Occipital lobe (tissue), 3 donors: ENCODE measurements at places on chromosomes 6 and 20.

DNA sequence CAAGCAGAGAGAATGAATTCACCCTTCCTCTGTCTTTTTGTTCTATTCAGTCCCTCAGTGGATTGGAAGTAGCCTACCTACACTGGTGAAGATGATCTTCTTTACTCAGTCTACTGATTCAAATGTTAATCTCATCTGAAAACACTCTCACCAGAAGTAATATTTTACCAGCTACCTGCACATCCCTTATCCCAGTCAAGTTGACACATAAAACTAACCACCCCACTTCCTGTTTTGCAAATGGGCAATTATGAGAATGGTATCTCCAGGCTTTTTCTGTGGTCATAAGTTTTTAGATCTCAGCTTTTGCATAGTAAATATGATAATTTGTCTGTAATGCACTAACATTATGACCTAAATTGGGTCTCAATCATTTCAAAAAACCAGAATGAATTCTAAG lies 228.8 kb upstream of the ECI2 start:
- DNase-seq = no peak

DNA sequence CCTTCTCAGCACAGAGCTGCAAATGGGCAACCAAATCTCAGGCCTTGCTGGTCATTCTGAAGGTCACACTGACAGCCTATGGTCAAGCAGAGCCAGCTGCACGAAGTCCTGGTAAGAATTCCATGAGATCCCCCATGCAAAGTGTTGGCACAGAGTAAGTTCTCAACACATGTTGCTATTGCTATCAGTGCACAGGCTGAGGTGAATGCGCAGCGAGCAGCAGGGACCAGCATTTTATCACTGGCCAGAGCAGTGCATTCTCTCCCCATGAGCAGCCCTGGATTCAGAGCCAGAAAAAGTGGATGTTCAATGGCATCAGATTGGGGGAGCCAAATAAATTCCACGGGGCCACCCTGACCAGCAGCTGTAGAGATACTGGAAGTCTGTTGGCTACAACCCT lies 44.1 kb upstream of the TOP1 start:
- no peak for DNase-seq

DNA sequence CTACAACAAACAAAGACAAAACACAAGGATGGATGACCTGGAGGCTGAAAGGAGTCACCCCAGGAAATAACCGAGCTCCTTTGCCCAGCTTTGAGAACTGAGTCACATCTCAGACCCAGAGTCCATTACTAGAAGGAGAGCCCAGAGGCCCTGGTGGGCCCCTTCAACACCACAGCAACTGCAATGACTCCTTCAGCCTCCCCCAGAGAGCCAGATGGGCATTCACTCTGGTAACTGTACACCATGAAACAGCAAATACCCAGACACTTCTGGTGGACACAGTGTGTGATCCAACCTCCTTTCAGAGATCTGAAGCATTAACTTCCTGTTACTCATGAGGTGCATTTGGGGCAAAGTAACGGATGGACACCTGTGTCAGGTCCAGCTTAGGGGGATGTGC lies 22.6 kb downstream of the RAET1L start:
- DNase-seq = no peak

GRCh38 chr6:115203381-115203780 lies 857.3 kb downstream of the FRK start:
- DNase-seq = no peak

DNA sequence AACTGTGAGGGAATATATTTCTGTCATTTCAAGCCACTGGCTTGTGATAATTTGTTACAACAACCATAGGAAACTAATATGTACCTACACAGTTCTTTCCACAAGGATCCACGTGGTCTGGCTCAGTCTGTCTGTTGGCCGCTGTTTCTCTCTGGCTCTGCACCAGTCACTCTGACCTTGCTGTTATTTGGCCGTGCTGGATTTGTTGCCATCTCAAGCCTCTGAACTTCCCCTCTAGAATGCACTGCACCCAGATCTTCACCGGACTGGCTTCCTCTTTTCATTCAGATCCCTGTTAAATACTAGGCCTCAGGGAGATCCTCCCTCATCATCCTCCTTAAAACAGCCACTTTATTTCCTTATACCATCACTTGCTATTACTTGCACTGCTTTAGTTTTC lies 446.8 kb downstream of the TFAP2B start:
- no peak for DNase-seq
